ENCODE measurements at places on chromosomes 3 and 15. TPM values are rescaled to one million over a fixed set of nuclear protein-coding genes. Genes with fewer than 3 reads are reported as not detected.

DNA sequence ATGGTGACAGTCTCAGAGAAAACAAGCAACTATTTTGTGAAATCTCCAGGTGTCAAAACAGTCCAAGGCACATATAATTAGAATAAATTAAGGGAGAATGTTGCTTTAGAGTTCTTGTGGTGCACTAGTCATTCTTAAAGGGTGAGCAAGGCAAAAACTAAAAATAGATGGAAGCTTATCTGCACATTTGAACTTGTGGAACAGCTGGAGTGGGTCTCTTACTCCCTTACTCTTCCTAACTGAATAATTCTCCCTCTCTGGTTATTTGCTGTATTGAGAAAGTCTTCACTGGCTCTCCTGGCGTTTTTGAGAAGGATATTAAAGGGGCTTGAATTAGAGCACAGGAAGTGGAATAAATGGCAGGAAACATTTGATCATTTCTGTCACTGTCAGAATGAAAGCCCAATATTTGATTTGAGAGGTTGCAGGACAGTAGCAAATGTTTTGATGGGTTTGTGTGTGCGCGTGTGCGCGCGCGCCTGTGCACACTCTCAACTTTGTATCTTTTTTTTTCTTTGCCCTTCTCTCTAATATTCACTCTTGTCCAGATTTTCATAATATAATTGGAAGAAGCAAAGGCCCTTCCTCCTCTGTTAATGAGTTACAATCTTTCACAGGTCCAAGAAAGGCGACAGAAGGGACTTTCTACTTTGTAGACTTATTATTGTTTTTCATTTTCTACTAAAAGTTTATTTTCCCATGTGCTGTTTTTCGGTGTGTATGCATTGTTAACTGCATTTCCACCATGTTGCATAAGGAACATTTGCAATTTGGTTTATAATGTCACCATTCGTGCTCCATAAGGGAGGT is 40.9 kb downstream of the AKAP13 start:
- no peak overlapping the region for H3K27ac ChIP-seq
- no peaks in the 10 kb centered on the region for H3K36me3 ChIP-seq
- H3K4me1 ChIP-seq: peaks cover 7% of the 10 kb centered on the region
- DNase-seq: no peak

GRCh38 chr3:25453619-25454004 is 25.5 kb downstream of the RARB start:
- peak overlapping the region; percentile 61 for H3K27ac ChIP-seq
- H3K27me3 ChIP-seq: no peaks in the 10 kb centered on the region
- H3K4me1 ChIP-seq: peaks cover 64% of the 10 kb centered on the region
- no peak overlapping the region for H3K4me3 ChIP-seq
- H3K36me3 ChIP-seq: no peaks in the 10 kb centered on the region

The GADL1 gene
- total RNA-seq: 0.13 TPM

DNA sequence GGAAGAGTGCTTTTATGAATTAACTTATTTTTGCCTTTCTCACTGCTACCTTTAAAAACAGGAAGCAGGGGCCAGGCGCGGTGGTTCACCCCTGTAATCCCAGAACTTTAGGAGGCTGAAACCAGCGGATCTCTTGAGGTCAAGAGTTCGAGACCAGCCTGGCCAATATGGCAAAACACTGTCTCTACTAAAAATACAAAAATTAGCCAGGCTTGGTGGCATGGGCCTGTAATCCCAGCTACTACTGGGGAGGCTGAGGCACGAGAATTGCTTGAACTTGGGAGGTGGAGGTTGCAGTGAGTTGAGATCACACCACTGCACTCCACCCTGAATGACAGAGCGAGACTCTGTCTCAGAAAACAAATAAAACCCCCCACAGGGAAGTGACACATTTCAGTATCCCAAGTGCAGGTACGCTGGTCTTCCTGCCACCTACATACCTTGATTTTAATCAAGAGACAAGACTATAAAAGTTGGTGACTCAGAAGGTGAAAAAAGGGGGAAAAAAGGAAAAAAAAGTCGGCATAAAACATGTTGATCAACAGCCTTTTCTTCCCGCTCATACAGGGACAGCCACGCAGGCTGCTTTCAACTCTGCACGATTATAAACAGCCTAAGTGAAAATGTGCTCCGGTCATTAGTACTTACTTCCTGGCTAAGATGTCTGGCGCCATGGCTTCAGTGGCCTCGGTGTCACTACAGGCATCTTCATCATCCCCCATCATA is 18.8 kb downstream of the PPP1R2 start:
- H3K27ac ChIP-seq: no peak overlapping the region
- no peak for DNase-seq
- no peak overlapping the region for H3K4me3 ChIP-seq
- no peaks in the 10 kb centered on the region for H3K4me1 ChIP-seq

The FBN1 gene
- 172 TPM for total RNA-seq

DNA sequence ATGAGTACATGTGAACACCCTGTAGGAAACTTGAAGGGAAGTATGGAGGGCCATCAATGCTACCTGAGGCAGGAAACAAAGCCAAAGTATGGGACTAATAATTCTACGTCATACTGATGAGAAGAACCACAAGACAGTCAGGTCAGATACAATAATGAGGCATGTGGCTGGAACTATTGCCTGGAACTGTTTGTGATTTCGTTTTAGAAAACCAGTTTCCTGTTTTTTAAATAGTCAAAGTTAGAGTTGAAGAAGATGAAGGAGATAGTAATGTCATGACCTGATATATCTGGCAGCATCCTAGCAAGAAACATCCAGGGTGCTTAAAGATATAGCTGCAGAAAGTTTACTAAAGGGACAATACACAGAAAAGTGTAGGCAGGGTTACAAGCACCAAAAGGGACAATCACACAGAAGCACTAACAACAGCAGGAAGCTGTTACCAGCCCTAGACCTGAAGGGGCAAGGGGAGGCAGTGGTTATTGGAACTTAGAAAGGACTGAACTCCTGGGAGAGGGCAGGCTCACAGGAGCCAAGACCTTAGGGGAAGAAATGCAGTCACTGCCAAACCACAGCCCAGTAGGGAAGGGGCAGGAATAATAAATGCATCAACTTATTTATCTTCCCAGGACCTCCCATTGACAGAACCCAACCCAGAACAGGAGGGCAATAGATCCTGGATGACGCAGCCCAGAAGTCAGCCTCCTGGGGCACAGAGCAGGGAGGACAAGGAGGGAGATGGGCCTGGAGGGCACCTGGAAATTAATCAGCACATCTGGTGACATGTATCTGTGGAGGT is 302.1 kb upstream of the STT3B start:
- no peak for DNase-seq
- no peaks in the 10 kb centered on the region for H3K36me3 ChIP-seq
- no peaks in the 10 kb centered on the region for H3K27me3 ChIP-seq
- H3K4me3 ChIP-seq: no peak overlapping the region
- H3K27ac ChIP-seq: no peak overlapping the region
- no peaks in the 10 kb centered on the region for H3K4me1 ChIP-seq

The ITIH1 gene
- 120 TPM for total RNA-seq

The EEFSEC gene
- total RNA-seq: 9.8 TPM

The ANKUB1 gene
- total RNA-seq: not detected

DNA sequence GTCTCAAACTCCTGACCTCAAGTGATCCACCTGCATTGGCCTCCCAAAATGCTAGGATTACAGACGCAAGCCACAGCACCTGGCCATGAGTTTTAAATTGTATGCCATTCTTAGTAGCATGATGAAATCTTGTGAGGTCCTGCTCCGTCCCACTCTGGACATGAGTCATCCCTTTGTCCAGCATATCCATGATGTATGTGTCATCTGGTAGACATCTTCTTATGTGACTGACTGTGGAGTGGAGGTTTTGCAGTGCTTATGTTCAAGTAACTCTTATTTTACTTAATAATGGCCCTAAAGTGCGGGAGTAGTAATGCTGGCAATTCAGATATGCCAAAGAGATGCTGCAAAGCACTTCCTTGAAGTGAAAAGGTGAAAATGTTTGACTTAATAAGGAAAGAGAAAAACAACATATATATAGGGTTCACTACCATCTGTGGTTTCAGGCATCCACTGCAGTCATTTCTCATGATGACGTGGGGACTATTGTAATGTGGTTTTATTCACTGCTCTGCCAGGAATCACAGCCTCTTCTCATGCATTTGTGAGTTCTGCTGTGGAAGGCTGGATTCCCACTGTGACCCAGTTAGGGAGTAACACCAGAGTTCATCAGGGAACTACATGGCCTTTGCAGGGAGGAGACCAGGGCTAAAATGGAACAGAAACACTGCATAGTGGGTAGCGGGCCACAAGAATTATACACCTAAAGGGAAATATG is 204.6 kb upstream of the STRIT1 start:
- no peaks in the 10 kb centered on the region for H3K4me1 ChIP-seq
- no peak overlapping the region for H3K4me3 ChIP-seq
- H3K27me3 ChIP-seq: no peaks in the 10 kb centered on the region
- no peak overlapping the region for H3K27ac ChIP-seq
- DNase-seq: no peak
- H3K36me3 ChIP-seq: no peaks in the 10 kb centered on the region

The TMEM158 gene
- 3.3 TPM for total RNA-seq

The MASP1 gene
- 25.1 TPM for total RNA-seq

DNA sequence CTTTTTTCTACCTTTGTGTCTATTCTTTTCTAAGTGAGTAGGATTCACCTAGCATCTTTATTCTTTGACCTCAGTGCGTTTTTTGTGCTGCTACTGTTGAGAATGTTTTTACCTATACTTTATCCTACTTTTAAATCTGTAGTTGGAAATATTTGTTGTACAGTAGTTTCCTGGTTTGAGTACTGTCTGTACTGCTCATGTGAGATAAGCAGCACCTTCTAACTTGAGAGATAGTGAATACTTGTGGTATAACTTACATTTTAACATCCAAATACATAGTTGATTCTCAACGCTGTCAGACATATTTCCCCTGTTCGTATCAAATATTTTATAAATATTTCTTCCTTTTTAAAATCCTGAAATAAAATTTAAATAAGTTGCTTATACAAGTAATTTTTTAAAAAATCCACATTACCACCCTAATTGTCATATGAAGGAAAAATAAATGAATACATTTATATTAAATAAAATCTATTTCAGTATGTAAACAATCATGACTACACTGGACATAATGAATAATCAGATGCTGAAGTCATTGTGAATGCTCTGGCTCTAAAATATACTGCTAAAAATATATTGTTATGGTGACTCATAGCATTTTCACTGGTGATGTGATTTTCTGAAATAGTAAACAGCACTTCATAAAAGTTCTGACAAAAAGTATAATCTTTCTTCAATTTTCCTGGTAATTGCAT is 17.4 kb downstream of the ATP11B start:
- H3K4me1 ChIP-seq: peaks cover 9% of the 10 kb centered on the region
- no peaks in the 10 kb centered on the region for H3K36me3 ChIP-seq
- H3K27me3 ChIP-seq: no peaks in the 10 kb centered on the region
- DNase-seq: no peak
- no peak overlapping the region for H3K27ac ChIP-seq
- no peak overlapping the region for H3K4me3 ChIP-seq

DNA sequence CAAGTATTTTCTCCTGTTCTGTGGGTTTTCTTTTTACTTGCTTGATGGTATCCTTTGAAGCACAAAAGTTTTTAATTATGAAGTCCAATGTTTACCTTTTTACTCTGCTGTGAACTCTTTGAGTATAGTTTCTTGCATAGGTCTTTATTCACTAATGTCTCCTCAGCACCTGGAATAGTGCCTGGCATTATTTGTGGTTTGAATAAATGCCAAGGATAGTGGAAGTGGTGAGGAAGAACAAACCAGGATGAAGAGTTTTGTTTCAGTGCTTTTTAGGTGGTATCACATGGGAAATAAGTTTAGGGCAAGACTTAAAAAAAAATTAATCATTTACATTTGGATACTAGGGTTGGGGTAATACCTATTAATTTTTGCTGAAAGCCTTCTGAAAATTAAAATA is 25.7 kb downstream of the GPD1L start:
- H3K36me3 ChIP-seq: no peaks in the 10 kb centered on the region
- H3K27ac ChIP-seq: no peak overlapping the region
- no peak overlapping the region for H3K4me3 ChIP-seq

- no peak for DNase-seq
- H3K36me3 ChIP-seq: no peaks in the 10 kb centered on the region
- H3K4me3 ChIP-seq: no peak overlapping the region
- H3K27me3 ChIP-seq: no peaks in the 10 kb centered on the region
Measured at GRCh38 chr3:111210866-111211564, 139.4 kb downstream of the NECTIN3 start.

DNA sequence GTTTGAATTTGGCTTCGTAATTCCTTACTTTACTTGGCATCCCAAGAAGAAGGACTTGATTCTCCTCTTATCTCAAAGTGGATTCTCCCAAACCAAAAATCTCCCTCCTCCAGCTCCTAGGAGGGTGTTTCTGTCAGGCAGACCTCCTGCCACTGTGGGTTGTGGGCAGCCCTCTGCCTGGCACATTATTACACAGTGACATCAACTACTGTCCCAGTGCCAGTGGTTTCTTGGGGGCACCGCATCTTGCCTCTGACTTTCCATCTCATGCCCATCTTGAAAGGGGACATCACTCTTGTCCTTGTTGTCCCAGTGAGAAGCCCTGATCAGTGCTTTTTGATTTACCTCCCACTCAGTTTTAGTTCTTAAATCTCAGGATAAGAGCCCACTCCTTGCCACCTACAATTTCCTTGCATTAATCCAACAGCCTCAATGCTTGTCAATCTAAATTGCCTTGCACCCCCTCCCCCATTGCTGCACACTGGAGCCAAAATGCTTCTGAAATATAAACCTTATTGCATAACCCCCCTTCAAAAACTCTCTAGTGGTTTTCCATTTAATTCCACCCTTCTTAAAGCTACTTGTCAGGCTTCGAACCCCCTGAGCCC is 81.0 kb downstream of the TRAK1 start:
- no peaks in the 10 kb centered on the region for H3K27me3 ChIP-seq
- no peaks in the 10 kb centered on the region for H3K36me3 ChIP-seq
- DNase-seq: no peak
- H3K27ac ChIP-seq: no peak overlapping the region
- H3K4me3 ChIP-seq: no peak overlapping the region

DNA sequence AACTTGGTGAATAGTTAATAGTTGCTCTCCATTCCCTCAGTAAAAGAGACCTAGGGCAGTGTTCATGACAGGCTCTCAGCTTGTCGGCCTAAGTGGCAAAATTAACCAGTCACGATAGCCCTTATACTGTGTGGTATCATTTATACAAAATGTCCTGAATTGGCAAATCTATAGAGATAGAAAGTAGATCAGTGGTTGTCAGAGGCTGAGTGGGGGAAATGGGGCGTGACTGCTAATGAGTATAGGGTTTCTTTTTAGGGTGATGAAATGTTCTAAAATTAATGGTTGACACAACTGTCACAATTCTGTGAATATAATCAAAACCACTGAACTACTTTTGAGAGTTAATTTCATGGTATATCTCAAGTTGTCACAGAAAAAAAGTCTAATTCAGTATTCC is 20.9 kb downstream of the ARIH1 start:
- no peaks in the 10 kb centered on the region for H3K36me3 ChIP-seq
- H3K4me1 ChIP-seq: peaks cover 5% of the 10 kb centered on the region
- DNase-seq: no peak

DNA sequence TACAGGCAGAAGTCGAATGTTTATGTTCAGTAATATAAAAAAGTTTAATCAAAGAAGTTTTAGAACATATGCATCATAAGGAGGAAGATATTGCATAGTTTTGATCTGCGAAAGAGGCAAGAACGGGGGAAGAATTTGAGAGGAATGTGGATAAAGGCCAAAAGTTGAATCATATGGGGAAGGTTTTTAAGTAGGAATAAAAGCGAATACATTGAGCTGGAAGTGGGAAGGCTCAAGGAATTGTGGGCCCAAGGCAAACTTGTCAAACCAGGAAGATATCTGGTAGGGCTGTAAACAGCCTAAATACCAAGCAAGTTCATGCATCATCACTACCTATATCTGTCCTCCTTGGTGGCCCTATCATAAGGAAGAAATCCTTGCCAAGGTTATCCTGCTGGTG is 186.9 kb downstream of the MAGI1 start:
- no peak overlapping the region for H3K4me3 ChIP-seq
- no peaks in the 10 kb centered on the region for H3K36me3 ChIP-seq
- H3K27ac ChIP-seq: no peak overlapping the region
- H3K4me1 ChIP-seq: peaks cover 2% of the 10 kb centered on the region
